BJ (cell line): ENCODE measurements at places on chromosomes 2 and 18.

DNA sequence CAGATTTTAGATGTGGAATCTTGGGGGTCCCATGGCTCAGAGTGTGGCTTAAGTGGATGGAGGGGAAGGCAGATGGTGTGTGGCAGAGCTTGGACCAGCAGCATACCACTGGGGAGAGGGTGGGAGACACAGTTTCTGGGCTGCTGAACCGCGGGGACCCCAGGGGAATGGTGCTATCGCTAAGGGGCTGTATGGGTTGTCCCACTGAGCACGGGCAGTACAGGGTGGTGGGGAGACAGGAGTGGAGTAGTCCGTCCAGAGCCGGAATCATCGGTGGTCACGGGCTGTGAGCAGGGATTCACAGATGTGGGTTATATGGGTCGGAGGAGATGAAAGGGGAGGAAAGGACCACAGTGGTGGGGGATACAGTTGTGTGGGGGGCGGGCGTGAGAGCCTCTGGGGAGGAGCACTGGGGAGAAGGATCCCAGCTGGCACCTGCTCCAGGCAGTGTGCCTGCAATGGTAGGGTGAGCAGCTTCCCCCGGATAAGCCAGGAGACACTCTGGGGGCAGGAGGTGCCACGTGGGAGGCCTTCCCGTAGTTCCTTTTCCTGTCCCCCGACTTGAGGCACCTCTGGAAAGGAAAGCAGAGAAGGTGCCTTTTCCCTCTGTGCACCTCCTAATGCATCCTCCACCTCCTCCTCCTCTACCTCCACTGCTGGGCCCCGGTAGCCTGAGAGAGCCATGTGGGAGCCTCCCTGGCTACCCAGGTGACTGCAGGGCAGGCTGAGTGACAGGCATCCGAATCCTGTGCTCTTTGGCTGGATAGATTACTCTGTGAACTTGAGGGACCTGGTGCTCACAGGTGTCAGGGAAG lies 24.9 kb downstream of the IGFBP5 start:
- DNase-seq = no peak

DNA sequence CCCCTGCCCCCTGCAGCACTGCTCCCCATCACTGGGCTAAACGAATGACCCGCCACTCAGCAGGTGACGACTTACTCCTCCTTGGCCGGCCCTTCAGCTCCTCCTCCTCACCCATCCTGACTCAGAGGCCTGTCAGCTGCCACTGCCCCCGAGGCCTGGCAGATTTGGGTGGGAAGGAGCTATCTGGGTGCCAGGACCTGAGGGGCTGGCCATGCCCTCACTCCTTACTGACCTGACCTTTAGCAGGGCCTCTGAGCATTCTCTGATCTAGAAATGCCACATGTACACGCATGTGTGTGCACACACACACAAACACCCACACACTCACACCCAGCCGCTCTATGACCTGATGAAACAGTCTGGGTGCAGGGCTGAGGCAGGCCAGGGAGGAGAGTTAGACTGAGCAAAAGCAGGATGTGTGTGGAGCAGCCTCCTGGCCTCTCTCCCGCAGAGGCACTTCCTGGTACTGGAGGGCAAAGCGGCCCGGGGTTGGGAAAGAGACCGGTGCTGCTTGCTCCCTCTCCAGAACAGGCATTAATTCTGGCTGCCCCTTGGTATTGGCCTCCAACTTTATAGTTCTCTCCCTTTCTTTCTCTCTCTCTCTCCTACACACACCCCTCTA lies 68.0 kb downstream of the ZFP36L2 start:
- peak; percentile 20 for DNase-seq

DNA sequence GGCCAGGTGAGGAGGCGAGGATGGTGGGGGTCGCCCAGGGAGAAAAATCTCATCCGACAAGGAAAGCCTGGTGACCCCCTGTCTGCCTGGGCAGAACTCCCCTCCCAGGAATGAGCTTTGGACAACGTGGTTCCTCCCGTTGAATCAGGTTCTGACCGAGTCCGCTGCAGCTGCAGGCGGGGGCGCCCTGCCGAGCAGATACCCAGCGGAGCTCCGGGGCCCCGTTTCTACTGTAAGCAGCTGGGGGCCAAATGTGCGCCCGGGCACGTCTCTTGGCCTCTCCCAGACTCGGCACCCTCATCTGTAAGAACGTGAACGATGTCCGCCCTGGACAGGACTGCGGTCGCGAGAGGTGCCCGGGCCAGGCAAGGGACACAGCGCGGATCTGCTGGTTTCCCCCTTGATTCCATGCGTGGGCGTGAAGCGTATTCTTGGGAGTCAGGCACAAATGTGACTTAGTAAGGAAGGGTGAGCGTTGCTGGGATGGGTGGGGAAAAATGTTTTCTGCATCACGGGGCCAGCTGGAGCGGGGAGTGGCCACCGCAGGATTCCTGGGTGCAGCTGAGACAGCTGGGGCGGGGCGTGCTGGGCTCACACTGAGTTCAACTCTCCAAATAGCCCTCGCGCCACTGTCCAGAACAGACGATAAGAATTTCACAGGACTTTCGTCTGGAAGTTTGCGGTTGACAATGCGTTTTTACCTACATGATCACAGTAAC lies 20.2 kb upstream of the TUBB6 start:
- DNase-seq = peak; percentile 92

- DNase-seq = no peak
Measured at GRCh38 chr2:85861180-85861579, 27.6 kb downstream of the ST3GAL5 start.

GRCh38 chr2:188853307-188853706 lies 120.9 kb upstream of the COL3A1 start:
- peak; percentile 93 for DNase-seq

GRCh38 chr2:128411431-128411830 lies 92.8 kb upstream of the HS6ST1 start:
- DNase-seq = no peak

- DNase-seq = no peak
Measured at GRCh38 chr2:239396881-239397681, 3.7 kb downstream of the HDAC4 start.

- DNase-seq = no peak
Measured at GRCh38 chr2:68932402-68932801, 20.3 kb downstream of the GKN2 start.

- no peak for DNase-seq
Measured at GRCh38 chr2:119996148-119996547, 16.7 kb upstream of the EPB41L5 start.

DNA sequence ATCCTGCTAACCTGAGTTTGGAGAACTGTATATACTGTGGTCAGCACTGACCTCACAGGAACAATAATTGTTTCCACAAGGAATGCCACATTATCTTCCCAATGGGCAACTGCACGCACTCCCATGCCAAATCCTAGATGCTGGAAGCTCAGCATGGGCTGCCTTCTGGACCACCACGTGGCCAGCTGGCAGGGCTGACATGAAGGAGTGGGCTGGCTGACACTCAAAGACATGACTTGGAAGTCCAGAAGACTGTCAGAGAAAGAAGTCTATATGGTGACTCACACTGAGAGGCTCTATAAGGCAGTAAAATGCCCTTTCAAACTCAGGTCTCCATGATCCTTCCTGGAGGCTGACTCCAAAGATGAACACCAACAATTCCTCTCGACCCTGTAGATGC lies 98.4 kb upstream of the RNF152 start:
- no peak for DNase-seq

DNA sequence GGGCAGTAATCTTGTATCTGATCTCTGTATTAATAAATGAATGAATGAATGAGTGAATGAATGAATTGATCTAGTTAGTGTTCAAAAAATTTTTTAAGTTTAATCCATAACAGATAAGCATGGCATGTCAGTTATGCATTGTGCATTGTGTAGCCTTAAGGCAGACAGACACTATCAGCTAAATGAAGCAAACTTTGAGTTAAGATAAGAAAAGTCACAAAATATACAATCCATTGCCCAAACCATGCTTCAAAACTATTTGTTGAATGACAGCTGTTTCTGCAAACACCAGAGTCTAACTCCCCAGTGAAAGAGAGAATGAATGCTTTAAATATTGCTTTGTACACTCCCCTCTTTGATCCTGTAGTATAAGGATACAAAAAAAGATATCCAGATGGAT lies 314.3 kb upstream of the ETAA1 start:
- no peak for DNase-seq

DNA sequence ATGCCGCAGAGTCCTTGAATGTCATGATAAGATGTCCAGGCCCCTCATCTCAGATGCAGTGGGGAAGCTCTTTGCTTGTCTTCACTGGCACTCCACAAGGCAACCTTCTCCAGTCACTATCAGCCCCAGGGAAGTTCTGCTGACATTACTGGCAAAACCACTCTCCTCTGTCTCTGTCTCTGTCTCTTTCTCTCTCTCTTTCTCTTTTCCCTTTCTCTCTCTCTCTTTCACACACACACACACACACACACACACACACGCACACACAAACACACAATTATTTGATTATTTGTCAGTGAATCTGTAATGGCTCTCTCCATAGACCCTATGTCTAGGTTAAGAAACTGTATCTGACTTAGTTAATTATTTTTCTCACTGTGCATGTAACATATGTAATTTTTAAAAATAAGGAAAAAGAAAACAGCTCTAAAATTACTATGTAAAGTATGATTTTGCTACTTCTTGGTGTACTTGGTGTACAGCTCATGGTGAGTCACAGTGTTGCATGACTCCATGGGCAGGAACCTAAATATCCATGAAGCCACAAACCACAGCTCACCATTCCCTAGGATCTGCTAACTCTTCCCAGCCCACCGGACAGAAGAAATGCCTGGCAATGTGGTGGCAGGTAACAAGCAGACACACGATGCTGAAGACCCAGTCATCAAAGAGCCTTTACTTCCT lies 594.9 kb upstream of the ID2 start:
- peak; percentile 82 for DNase-seq

DNA sequence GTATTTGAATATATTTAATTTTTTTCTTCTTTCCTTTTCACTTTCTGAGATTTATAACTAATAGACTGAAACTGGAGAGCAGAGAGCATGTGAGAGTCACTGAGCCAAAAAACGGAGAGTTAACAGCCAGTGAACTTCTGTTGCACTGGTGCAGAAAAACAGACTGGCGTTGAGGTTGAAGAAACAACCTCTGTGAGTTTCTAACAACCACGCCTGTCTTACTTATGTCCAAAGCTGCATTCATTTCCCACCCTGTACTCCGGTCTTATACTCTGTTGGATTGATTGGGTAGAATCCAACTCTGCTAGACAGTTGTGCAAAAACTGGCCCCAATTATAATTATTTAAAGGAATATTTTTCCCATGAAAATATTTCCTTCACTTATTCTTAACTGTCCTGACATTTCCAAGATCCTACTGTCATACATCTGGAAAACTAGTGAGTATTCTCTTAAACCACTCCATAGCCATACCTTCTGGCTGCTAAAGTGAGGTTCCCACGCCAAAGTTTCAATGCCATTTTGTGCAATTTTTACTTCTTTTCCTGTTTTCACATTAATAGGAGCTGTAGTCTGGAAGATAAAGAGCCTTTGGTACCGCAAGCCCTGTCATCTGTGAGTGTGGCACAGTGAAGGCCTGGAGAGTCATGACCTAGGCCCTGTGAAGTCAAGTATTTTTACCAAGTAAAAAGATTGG lies 9.4 kb downstream of the CYP1B1 start:
- no peak for DNase-seq
